Frontal cortex (tissue), 4 donors: ENCODE measurements at places on chromosomes 3 and 15. TPM values are rescaled to one million over a fixed set of nuclear protein-coding genes. Genes with fewer than 3 reads are reported as not detected.

DNA sequence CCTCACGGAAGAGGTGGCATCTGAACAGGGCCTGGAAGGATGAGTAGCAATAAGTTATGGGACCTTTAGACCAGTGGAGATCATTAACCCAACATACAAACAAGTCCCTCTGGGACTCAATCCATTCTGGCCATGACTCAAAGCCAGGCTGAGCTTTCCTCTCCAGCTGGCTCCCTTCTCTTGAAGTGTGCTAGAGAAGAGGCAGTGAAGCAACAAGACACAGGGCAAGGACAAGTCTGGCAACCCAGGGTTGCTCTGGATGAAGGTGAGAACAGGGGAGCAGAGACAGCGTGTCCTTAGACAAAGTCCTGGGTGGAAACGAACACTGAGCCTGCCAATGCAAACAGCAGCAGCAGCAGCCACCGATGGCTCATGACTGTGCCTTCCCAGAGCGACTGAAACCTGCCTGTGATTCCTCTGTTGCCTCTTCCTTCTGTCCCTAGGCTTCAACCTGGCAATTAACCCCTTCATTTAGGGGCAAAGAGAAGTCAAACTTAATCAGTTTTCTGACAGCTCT, 86.8 kb downstream of the BDH1 start:
- no peak for DNase-seq

- DNase-seq, result no peak
These were observed 20.1 kb upstream of the DMXL2 start for GRCh38 chr15:51642696-51643095.

DNA sequence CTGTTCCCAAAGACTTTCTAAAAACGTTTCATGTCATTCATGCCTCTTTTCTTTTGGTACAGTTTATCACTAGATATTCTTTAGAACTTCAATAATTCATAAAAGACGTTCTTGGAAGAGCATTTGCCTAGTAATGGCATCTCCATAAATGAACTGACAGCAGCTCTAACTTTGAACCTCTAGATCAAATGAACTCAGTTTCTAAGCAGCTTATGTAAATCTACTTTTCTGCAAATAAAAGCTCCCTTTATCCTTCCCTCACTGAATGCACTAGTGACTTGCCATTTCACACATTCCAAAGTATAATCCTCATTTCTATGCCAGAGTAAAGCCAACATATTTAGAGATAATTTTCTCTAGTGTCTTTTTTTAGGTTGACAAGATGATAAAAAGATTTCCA, 85.2 kb downstream of the ZMAT3 start:
- no peak for DNase-seq

Gene FES
- total RNA-seq, result 3.7 TPM

Gene C3orf85
- not detected for total RNA-seq

Gene MESP1
- total RNA-seq, result 2.0 TPM
